GM04504 (cell line): ENCODE measurements at places on chromosomes 1 and 21.

- no peak for DNase-seq
Measured at GRCh38 chr1:81477710-81478109, 323.0 kb upstream of the ADGRL2 start.

GRCh38 chr21:41095983-41096382, 72.0 kb upstream of the BACE2 start:
- DNase-seq, result no peak

DNA sequence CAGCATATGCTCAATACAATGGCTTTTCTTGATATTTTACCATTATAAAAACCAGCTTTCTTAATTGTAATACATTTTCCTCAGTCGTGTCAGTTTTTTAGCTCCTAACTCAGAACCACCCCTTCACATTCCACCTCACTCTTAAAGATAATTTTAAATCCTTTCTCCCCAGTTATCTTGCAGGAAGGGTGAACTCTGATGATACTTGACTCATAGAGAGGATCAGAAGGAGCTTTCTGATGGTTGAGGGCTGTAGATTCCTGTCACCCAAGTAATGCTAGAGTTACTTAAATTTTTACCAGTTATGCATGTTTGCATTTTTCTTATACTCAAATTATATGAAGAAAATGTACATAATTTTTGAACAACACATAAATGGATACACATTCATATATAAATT, 233.7 kb downstream of the NCAM2 start:
- DNase-seq, result no peak

DNA sequence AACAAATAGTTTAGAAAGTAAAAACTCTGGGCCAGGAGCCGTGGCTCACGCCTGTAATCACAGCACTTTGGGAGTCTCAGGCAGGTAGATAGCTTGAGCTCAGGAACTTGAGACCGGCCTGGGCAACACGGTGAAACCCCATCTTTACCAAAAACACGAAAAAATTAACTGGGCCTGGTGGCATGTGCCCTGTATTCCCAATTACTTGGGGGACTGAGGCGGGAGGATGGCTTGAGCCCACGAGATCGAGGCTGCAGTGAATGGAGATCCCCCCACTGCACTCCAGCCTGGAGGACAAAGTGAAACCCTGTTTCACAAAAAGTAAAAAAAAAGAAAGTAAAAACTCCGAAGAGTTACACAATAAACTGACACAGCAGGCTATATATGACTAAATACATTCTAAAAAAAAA, 10.6 kb downstream of the CEP170 start:
- no peak for DNase-seq

- no peak for DNase-seq
Measured at GRCh38 chr1:236872075-236872666, 77.1 kb downstream of the MTR start.

DNA sequence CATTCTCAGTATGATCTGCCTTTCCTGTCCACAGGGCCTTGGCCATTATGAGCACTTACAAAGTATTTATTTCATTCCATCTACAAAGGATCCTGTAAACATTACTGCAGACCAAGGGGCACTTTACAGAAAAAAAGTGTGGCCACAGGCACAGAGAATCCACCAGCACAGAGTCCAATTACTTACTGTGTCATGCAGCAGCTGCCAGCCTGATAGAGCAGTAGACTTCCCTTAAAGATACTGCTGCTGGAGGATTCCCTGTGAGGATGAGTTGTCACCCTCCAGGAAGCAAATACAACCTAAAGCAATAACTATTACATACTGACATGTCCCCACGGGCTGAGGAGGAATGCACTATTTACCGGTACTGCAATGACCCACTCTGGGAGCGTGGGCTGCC, 97.1 kb upstream of the COG2 start:
- no peak for DNase-seq

DNA sequence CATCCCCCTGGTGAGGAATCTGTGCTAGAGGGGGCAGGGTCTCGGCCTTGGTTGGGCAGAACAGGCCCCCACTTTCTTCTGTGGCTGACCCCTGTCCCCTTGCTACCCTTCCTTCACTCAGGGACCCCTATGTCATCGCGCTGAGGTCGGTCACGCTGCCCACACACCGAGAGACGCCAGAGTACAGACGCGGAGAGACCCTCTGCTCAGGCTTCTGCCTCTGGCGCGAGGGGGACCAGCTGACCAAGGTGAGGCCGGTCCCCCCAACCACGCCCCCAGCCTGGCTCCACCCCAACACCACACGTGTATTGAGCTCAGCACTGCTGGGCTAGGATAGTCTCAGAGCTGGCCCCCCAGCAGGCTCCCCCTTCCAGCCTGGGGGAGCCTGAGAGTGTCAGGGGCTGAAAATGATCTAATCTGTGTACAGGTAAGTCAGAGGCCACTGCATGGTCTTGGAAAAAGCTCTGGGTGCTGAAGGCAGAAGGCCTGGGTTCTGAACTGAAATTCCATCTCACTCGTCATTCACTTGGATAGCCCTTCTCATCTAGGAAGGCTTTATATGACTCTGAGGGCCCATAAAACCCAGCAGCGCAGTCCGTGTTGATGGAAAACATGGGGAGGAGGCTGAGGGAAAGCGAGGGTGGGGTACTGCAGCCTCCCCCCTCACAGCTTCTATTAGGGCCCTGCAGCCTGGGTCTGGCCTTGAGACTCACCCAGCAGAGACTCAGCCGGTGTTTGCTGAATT, 15.3 kb downstream of the FAM151A start:
- DNase-seq, result no peak

- DNase-seq, result no peak
Measured at GRCh38 chr1:64243757-64244080, 40.3 kb downstream of the UBE2U start.

DNA sequence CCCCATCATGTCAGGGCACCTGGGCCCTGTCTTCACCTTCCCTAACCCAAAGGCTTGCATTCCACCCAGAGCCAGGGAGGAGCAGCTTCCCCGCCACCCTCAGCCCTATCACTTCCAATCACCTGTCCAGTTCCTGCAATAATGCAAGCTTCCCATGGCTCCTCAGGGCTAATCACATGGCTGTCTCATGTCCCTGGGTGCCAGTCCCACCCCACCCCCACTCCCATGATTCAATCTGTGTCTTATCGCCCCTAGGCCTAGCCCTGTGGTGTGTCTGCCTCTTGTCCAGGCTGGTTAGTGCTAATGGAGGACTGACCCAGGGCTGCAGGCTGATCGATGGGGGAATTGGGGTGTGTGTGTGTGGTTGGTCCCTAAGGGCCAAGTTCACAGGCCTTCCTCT, 11.0 kb upstream of the PEAR1 start:
- DNase-seq, result no peak

DNA sequence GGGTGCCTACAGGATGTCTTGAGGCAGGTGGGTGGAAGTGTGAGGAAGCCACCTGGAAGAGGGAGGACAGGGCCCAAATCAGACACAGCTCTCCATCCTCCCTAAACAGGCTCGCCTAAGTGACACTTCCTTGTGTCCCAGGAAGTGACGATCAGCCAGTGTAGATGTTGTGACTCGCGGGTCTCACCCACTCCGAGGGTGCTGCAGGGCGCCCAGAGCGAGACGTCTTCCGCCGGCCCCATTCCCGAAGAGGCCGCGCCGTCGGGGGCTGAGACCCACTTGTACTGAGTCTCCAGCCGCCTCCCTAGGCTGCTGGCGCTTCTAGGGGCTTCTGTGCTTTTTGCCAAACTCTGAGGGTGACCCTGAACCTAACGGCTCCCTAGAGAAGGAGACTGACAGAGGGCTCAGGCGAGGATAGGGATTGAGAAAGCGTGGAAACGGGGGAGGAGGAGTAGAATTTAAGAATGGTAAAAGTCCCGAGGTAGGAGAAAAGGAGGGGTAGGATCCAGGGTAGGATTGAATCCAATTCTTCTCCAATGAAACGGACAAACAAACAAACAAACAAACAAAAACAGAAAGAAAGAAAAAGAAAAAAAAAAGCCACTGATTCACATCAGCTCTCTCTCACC, 543 bp upstream of the MARK1 start:
- no peak for DNase-seq

- no peak for DNase-seq
Measured at GRCh38 chr1:93578911-93579825, 102.5 kb downstream of the BCAR3 start.

DNA sequence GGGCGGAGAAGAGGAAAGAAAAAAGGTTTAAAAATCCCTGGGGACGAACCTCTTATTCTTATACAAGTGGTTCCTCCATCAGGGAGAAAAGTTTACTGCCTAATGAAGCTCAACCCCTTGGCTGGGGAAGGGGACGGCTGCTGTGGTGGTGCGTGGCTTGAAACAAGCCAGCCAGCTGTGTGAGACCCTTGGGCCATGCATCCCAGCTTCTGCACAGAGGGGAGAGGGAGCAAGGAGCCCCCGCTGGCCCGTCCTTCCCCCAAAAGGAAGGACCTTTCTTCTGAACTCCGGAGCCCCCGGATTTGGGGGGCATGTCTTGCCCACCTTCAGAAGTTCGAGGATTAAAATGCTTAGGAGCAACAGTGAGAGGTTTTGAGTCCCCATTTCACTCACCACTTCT, 67.3 kb downstream of the STUM start:
- DNase-seq, result no peak

DNA sequence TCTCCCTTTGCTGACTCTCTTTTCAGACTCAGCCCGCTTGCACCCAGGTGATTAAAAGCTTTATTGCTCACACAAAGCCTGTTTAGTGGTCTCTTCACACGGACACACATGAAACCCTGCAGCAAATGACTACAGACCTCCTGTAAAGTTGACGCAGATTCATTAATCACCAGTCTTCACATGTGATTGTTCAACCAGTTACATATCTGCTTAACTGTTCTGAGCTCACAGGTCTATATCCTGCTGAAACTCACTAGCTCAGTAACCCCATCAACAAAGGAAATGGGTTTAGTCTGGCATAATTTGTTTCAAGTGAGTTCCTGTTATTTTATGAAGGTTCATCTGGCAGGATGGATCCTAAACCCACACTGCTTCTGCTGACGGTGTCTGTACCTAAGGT, 68.4 kb upstream of the GJA8 start:
- DNase-seq, result no peak

DNA sequence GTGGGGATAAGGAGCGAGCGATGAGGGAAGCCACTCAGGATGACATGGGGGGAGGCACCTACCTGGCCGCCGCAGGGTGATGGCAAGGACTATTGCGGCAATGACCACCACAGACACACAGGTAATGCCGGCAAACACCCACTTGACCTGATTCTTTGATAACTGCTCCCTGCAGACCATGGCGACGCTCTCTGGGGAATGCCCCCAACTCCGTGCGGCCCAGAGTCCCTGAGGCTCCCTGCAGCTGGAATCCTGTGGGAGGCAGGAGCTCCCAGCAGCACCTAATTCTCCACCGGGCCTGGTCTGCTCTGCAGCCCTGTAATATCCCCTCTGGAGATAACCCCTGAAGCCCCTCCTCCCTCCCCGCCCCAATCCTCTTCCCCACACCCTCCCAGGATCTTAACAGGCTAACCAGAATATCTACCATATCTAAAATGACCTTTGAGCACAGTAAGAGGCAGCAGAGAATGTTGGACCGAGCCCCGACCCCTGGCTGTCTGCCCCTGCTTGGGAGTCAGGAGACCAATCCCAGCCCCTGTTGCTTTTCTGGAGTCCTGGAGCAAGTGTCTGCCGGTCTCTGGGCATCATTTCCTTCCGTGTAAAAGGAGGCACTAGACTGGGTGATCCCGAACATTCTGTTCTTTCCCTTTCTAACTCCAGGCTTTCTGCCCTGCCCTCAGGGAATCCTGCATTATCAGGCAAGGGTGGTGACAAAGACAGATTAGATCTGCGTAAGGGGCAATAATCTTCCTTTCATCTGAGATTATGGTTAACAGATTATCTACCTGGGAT, at the start of gene FAM151A:
TSS of gene FAM151A (minus strand) at position 310 of the 792 bp plus-strand sequence. CDS start at position 180, 130 bp downstream.
- no peak for DNase-seq

DNA sequence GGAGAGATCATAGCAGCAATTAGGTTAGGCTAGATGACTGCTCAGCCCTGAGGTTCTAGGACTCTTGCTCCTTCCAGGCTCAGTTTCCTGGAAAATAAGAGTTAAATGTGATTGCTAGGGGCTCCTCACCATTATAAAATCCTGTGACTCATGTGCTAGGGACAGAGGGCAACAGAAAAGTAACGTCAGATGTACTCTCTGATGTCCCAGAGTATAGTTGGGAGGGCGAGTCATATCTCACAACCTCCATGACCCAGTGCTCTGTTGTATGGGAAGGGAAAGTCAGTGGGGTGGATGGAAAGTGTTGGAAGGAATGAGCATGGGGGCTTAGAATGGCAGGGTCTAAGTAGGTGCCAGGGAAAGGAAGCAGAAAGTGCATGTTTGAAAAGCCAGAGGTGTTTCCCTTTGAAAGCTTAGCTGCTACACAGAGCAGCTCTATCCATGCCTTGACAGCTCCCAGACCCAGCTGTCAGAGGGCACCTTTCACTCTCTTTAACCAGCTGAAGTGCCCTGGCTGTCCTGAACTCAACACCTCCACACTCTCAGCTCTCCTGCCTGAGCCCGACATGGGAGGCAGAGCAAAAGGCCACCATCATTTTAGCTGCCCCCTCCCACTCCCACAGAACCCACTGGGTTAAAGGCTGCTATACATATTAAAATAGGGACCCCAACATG, 11.6 kb downstream of the GJA5 start:
- no peak for DNase-seq

DNA sequence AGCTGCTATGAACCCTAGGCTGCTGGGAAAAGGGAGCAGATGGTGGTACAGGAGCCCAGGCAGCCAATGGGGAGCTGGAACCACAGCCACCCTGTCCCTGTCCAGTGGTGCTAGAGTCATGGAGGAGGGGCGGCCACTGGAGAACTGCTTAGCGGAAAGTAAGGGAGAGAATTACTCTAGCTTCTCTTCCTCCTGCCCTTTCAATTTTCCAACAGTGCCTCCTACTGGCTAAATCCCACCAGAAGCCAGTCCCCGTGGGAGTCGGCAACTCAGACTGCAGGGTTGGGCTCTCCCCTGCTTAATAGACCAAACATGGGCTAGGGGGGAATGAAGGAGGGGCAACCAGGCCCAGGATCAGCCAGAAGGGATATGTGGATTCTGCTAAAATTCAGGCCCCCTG, 154.5 kb downstream of the ACTL8 start:
- peak; percentile 14 for DNase-seq

DNA sequence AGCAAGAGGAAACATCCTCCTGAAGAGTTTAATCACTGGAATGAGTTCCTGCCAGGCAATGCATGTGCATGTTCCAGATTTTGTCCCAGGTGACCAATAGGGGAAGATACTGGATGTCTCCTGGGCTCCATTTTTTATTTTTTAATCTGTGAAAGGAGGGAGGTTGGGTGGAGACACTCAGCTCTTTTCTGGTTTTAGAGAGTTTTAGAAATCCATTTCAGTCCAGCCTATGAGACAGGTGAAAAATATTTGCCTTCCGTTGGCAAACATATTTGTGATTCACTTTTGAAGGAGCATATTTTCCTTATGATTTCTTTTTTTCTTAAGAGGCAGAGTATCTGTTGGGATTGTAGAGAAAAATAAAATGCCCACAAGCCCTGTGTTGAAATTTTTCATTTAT, 70.7 kb downstream of the ABCA4 start:
- no peak for DNase-seq
